ENCODE measurements at places on chromosomes 12 and 14.

DNA sequence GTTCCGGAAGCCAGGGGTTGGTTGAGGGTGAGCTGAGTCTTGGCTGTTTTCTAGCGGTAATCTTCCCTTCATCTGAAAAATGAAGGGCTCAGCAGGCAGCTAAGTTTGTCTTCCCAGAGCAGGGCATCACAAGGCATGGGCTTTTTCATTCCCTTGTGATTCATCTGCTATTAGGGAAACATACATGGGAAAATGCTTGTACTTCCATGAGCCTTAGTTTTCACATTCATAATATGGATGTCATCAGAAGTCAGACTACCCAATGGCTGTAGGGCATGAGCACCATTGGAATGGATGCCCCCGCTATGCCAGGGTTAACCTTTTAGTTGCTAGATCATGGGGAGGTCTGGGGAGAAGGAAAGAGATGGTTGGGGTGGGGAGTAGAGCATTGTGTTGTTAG is 18.7 kb downstream of the HELB start:
- DNase-seq: no peak

- no peak for DNase-seq
Observed at GRCh38 chr14:101905614-101906013, 58.8 kb upstream of the DYNC1H1 start.

GRCh38 chr12:67433385-67434175 is 164.4 kb downstream of the CAND1 start:
- DNase-seq: no peak

DNA sequence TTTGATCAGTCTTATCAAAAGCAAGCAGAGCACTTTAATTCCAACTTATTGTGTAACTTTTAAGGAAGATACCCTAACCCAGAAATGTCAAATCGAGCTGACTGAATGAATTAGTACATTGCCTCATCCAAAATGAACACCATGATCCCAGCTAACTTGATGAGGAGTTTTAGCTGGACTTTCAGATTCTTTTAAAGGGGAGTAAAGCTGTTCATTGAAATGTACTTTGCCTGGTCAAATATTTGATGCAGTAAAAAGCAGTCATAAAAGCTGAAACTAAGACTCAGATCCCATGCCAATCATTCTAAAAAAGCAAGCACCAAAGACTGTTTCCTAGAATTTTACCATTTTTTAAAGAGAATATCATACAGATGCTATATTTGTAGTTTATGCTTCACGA is 114.1 kb downstream of the FSCB start:
- no peak for DNase-seq

- DNase-seq: no peak
Observed at GRCh38 chr12:42804928-42805327, 215.4 kb upstream of the PRICKLE1 start.

DNA sequence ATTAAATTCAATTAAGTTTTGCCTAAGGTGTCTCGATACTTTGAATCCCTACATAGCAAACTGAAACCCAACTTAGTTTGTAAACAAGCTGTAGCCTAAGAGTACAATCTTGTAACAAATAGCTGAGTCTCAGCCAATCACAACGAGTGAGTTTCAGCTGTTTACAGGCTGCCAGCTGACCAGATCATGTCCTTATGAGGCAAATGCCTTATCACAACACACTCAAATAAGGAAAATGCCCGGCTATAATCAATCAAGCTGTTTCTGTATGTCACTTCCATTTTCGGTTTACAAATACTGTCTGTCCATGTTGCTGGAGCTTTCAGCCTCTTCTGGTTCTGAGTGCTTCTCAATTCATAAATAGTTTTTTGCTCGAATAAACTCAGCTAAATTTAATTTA is 943.8 kb downstream of the SLC16A7 start:
- no peak for DNase-seq

GRCh38 chr14:68487805-68488590 is 304.9 kb downstream of the ZFP36L1 start:
- no peak for DNase-seq

DNA sequence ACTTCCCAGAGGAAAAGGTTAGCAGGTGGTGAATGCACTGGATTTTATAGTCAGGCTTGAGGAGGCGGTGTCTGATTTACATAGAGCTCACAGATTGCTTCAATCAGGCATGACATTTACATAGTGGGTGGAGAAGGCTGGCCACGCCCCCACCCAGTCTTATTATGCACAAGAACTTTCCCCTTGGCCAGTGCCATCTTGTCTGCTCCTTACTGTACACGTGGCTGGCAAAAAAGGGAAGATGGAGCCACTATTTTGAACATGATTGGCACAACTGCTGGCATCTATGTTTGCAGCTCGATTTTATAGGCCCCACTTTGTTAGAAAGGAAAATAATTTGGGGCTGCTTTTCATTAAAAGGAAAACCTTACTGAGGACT is 10.9 kb upstream of the LGMN start:
- no peak for DNase-seq

DNA sequence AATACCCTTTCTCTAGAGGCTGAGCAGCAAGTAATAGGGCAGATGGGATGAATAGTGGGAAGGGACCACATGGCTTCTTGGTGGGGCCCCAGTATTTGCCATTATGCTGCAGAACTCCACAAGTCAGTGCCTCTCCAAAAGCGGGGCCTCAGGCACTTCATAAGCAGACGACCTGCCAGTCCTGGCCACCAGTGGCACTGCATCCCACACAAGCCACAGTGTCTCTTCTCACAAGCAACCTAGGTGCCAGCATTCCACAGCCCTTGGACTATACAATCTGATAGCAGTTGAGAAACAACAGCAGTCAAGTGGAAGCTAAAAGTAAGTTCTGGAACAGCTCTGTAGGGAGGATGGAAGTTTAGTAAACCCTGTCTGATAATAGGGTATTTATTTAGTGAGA is 4.2 kb upstream of the SLC8A3 start:
- no peak for DNase-seq

- no peak for DNase-seq
Observed at GRCh38 chr12:95796982-95797289, 6.4 kb upstream of the NTN4 start.

- DNase-seq: no peak
Observed at GRCh38 chr12:131074221-131075083, 120.7 kb downstream of the ADGRD1 start.

- DNase-seq: no peak
Observed at GRCh38 chr14:93285044-93285443, 47.8 kb downstream of the BTBD7 start.

DNA sequence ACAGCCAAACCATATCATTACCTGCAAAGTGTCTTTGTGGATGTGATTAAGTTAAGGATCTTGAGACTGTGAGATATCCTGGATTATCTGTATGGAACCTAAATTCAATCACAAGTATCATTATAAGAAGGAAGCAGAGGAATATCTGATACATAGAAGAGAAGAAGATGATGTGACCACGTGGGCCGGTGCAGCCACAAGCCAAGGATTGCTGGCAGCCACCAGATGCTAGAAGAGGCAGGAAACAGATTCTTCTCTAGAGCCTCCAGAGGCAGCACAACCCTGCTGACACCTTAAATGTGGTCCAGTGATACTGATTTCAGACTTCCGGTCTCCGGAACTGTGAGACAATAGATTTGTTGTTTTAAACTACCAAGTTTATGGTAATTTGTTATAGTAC is 6.1 kb upstream of the IFI27L2 start:
- no peak for DNase-seq

- no peak for DNase-seq
Observed at GRCh38 chr14:103519043-103519836, 3.4 kb downstream of the CKB start.

- DNase-seq: no peak
Observed at GRCh38 chr12:71958993-71959578, 20.4 kb downstream of the TPH2 start.

DNA sequence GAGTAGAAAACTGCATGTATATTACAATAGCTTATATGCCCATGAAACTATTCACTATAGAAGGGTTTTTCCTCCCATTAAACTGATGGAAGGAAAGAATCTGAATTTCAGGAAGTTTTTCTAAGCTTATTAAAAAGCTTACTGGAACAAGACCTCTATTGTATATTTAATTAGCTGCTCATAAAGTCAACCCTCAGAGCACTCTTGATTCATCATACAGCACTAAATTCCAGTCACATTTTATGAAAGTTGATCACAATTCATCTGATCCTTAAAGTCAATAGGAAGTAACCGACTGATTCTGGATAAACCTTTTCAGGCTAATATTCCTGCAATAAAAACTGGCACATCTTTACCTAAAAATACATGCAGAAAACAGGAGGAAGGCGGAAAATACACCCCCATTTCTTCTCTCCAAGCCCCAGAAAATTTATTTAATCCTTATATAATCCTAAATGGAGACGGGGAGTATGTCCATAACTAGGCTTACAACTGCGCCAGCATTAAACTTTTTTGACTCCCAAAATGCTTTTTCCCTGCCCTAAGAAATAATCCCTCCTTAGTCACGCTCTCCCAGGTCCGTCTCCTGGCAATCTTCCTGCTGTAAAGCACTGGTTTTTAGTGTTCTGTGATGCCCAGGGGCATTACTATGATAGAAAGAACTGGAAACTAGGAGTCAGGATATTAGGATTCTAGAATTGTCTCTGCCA is 35.3 kb downstream of the DICER1 start:
- no peak for DNase-seq

DNA sequence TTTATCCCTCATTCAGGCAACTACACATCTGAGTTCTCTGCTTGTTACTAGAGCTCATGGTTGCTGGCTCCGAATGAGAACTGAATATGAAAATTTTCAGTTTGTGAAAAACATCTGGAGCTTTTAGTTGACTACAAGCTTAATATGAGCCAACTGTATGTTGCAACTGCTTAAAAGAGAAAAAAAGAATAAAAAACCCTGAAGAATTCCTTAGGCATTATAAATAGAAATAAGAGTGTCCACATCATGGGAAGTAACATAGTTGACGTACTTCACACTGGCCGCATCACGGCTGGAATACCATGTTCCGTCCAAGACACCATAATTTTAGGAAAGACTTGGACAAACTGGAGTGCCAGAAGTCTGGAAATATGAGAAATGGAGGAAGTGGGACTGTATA is 57.9 kb downstream of the PDE3A start:
- no peak for DNase-seq

GRCh38 chr12:93645702-93646101 is 31.5 kb upstream of the CRADD start:
- no peak for DNase-seq

- no peak for DNase-seq
Observed at GRCh38 chr14:54901380-54902142, 1.1 kb downstream of the GCH1 start.

DNA sequence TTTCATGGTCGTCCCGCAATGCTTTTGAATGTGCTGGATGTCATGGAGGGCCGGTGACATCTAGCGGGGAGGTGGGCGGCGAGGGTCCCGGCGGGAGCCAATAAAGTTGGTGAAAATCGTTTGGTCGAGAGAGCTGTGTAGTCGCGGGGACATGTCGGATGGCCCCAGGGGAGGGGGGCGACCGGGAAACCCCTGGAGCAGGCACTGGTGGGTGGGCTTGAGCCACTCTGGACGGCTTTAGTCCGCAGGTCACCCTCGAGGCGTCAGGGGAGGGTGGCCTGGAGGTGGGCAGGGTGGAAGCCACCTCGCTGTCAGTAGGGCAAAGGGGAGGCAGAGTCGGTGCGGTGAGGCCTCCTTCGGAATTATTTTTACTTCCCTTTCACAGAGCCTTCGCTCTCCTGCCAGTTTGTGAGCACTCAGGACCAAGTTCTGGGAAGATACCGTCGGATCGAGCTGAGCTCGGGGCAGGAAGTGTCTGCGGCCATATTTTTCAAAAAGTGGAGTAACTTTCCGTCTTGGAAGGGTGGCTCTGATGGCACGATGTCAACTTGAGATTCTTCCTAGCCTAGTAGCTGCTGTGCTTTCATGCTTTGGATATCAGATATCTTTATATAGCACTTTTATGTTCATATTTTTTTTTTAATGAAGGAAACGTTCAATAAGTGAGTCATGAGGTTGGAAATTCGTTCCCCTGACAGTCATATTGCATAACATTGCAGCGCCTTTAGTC is 28.2 kb downstream of the WBP11 start:
- DNase-seq: no peak

GRCh38 chr14:33941718-33942117 is 9.2 kb downstream of the EGLN3 start:
- DNase-seq: no peak

GRCh38 chr12:94297876-94298505 is 149.6 kb downstream of the PLXNC1 start:
- no peak for DNase-seq

DNA sequence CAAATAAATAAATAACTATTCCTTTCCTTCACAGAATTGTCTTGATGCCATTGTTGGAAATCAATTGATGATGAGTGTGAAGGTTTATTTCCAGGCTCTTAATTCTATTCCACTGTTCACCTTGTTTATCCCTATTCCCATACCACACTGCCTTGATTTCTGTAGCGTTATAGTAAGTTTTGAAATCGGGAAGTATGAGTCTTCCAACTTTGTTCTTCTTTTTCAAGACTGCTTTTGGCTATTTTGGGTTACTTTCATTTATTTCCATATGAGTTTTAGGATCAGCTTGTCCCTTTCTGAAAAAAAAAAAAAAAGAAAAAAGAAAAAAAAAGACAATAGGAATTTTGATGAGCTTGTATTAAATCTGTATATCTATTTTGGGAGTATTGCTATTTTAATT is 9.3 kb upstream of the CDK2AP1 start:
- no peak for DNase-seq

DNA sequence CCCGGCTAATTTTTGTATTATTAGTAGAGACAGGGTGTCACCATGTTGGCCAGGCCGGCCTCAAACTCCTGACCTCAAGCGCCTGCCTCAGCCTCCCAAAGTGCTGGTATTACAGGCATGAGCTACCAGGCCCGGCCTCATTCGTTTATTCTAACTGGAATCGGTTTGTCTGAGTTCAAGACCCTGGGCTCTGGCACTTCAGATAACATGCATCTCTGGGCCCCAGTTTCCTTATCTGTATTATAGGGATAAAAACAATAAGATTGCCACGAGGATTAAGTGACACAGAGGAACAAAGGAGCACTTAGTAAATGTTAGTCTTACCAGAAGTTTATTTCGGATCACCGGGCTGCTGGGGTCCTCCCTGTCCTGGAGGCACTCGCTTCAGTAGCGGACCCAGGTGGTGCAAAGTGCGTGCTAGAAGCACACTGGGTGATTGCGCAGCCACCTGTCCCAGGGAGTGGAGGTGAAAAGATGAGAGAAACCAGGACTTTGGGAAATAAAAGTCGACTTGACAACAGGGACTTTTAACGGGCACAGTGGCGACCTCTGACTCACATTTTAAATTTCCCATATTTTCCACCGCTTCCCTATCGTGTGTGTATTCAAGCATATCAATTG is 37.5 kb downstream of the ACACB start:
- no peak for DNase-seq

DNA sequence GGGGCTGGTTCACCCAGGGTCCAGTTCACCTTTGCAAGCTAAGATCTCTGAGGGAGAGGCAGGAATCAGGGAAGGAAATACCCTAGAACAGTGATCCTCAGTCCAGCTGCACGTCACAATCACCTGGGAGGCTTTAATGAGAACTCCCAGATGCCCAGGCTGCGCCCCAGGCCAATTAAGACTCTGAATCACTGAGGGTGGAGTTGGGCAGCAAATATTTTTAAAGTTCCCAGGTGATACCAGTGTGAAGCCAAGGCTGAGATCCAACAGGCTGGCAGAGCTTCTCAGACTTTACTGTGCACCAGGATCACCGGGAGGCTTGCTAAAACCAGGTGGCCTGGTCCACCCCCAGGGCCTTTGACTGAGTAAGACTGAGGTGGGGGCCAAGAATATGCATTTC is 23.8 kb downstream of the MYL2 start:
- no peak for DNase-seq

Data from AG04449 (cell line).